ENCODE measurements at places on chromosomes 2 and 18.
A peak's percentile ranks its signal among the peaks of the same experiment; 100 is the strongest.

DNA sequence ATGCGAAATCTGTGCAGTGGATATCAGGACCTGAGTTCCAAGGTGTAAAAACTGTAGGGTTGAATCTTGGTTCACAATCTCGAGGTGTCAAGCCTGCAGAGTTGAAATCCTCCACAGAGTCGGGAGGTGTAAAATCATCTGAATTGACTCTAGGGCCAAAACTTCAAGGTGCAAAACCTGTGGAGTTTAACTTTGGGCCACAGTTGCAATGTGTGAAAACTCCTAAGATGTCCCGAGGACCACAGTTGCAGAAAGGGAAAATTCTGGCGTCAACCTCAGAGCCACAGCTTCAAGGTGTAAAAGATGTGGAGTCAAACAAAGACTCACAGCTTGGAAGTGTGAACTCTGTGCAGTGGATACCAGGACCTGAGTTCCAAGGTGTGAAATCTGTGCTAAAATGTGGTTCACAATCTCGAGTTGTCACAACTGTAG is 9.8 kb upstream of the ZNF512 start:
- DNase-seq: no peak

GRCh38 chr2:214103276-214104001 is 307.4 kb upstream of the VWC2L start:
- DNase-seq: no peak

DNA sequence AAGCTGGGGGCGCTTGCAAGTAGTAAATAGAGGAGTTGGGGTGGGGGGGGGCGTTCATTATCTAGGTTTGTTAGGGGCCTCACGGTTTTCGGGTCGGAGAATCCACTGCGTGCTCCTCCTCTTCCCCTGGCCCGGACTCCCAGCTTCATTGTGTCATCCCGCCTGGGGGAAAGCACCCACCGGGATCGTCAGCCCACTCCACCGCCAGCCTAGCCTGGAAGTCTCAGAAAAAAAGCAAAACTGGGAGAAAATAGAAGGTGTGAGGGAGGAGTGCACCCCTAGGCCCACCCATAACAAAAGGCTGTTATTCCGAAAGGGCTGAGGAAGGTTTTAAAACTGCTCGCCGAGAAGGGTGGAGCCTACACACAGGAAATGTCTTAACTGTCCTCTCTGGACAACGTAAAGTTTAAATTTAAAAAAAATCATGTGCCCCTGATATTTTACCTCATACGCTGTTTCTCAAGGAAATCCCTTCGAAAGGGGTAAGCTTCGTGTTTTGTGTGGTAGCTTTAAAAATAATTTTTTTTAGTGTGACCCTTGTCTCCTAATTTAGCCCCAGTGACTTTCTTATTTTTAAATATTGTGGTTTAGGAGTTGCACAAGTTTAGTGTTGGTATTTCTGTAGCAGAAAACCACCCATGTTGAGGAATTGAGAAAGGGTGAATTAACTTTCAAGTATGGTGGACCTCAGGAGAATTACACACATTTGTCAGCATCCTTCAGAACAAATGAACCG is 104.2 kb downstream of the SPTBN1 start:
- DNase-seq: peak; percentile 55

GRCh38 chr2:233359823-233360222 is 5.5 kb downstream of the DGKD start:
- DNase-seq: no peak

DNA sequence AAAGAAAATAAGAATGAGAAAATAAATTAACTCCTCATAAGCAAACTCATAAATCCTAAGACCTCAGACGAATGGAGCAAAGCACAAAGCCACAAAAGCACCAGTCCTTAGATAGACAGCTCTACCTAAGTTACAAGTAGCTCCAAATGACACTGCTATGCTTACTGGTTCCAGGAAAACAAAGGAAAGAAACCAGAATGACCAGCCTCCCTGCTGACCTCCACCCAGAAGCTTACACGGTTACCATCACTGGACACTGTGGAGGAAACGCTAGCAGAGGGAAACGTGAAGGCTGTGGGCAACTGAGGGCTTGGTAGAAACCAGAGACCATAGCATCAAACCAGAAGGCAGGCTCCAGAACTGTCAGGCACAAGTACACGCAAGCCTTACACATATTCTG is 67.8 kb downstream of the STK39 start:
- no peak for DNase-seq

All from activated CD4-positive, alpha-beta T cell treated with anti-CD3 and anti-CD28 coated beads, Interleukin-2, amount 10 ng/mL, durations not matched to agents 7 days and 5 days (primary cell).